Cortex of kidney (tissue), 1 donor: ENCODE measurements at places on chromosomes 3 and 15.

DNA sequence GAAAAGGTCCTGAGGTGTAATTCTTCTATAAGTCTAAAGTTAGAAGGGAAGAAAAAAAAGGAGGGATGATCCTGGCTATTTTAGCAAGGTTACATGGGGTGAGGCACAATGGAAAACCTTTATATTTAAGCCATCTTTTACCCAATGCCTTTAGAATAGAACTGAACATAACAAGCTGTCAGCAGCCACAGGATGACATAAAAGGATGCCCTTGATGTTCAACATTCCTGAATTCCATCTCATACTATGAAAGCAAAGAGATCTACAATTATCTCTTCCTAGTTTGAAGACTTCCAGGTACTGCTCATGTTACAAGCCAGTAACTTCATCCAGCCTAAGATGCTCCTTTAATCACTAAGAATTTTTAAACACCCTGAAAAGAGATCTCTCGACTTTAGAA lies 26.9 kb downstream of the NEK10 start:
- no peak for DNase-seq

GRCh38 chr3:23659840-23660430 lies 145.8 kb upstream of the UBE2E1 start:
- DNase-seq = no peak

DNA sequence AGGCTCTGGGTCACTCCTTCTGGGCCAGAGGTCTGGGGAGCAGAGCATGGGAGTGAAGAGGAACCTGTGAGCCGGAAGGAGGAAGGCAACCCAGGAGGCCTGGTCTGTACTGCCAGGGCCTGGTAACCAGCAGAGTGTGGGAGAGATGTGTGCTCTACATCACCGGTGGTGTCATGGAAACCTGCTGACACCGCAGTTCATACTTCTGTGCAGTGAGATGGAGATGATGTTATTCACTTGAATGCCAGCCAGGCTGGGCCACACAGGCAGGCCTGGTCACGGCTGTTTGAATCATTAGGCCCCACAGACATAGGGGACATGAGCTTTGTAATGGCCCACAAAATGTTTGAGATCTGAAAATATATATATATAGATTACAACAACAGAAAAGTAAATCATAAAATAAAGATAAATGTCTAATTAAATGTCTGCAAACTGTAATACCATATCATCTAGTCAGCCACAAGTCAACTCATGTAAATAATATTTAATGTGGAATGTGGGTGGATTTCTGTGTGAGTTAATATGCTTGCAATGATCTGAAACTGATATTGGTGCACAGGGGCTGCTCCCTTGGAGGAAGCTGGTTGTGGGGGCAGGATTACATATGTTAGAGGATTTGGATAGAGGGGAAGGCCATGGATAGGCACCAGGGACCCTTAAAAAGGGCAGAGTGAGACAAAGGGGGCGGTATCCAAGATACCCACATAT lies 108.5 kb upstream of the PFN2 start:
- no peak for DNase-seq

GRCh38 chr15:59609730-59610712 lies 1.6 kb upstream of the GCNT3 start:
- no peak for DNase-seq

GRCh38 chr3:187064210-187065115 lies 74.8 kb downstream of the RPL39L start:
- DNase-seq = no peak

- no peak for DNase-seq
Measured at GRCh38 chr3:138594935-138595610, 1.0 kb upstream of the CEP70 start.

DNA sequence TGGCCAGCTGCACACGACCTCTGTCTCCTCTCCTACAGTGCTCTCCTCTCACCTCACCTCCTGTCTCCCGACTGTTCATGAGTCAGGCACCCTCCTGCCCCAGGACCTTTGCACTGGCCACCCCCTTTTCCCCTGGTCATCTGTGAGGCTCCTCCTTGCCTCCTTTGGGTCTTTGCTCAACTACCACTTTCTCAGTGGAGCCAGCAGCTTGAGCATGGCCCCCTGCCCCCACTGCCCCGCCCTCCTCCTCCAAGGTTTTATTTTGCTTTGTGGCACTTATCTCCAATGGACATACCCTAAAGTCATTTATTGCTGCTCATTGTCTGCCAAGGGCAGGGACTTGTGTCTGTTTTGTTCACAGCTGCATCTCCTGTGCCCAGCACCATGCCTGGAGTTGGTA lies 64.3 kb downstream of the MGLL start:
- no peak for DNase-seq
